ENCODE measurements at places on chromosomes 5 and 9.
A peak's percentile ranks its signal among the peaks of the same experiment; 100 is the strongest.

GRCh38 chr9:31272456-31273295 lies 1111.8 kb upstream of the ACO1 start:
- no peak for DNase-seq

GRCh38 chr5:76376866-76377230 lies 26.2 kb upstream of the IQGAP2 start:
- no peak for DNase-seq

GRCh38 chr5:91434348-91434747 lies 51.2 kb upstream of the ARRDC3 start:
- DNase-seq = no peak

DNA sequence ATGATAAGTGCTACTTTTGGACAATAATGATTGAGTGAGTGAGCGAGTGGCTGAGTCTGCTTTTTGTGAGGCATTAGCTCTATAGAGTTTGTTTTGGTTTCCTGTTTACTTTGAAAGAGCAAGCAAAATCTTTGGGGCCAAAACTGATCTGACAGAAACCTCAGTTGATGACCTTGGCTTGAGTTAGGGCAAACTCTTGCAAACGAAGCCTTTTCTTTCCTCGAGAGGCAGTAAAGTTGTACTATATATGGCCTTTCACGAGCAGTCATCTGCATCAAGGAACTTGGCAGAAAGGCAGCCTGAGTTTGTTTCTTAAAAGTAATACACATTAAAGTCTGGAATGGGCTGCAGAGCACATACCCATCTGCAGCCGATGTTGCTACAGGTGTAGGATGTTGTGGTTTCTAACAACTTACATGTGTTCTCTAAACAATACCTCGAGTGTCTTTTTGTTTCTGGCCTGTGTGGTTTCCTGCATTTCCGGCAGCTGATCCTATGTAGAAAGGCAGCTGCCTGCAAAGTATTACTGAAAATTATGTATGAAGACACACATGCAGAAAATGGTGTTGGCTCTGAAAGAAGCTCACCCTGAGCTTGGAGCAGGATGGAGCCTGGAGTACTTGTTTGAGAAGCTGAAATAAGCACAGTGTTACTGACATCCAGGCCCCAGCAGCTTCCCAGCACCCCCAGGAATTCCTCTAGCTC lies 60.8 kb downstream of the FOXD1 start:
- DNase-seq = peak; percentile 20

- no peak for DNase-seq
Observed at GRCh38 chr5:178560911-178561310, 29.3 kb downstream of the COL23A1 start.

GRCh38 chr5:159471904-159472303 lies 141.6 kb upstream of the IL12B start:
- DNase-seq = no peak

DNA sequence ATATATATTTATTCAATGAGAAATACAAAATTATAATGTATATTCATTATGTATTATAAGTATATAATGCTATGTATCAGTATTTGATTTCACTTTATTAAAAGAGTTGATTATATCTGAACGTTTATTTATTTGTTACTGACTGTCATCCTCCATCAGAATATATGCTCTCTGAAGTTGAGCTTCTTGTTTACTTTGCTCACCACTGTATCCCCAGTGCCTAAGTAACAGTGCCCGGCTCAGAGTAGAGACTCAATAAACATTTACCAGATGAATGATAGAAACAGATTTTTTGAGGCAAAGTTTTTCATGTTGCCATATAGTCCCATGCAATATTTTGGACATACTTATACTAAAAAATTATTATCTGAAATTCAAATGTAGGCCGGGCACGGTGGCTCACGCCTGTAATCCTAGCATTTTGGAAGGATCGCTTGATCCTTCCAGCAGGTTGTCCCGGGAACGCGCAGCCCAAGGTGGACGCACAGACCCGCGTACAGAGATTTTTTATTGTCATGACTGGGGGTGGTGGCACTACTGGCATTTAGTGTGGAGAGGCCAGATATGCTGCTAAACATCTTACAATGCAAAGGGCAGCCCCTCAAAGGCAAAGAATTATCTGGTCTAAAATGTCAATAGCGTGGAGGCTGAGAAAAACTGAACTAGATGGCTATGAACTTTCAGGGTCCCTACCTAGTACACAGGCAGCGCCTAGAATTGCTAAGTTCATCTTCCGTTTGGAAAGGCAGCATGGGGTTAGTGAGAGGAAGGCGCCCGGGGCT lies 761 bp upstream of the DNAJC25 start:
- DNase-seq = no peak

- no peak for DNase-seq
Observed at GRCh38 chr9:65459756-65460320, 174.8 kb upstream of the FOXD4L5 start.

- no peak for DNase-seq
Observed at GRCh38 chr5:111580956-111581355, 68.6 kb upstream of the STARD4 start.

- no peak for DNase-seq
Observed at GRCh38 chr9:134531220-134531970, 110.2 kb upstream of the COL5A1 start.

GRCh38 chr5:100838048-100838473 lies 65.0 kb downstream of the ST8SIA4 start:
- no peak for DNase-seq

GRCh38 chr5:142671801-142672200 lies 14.1 kb downstream of the FGF1 start:
- DNase-seq = no peak

DNA sequence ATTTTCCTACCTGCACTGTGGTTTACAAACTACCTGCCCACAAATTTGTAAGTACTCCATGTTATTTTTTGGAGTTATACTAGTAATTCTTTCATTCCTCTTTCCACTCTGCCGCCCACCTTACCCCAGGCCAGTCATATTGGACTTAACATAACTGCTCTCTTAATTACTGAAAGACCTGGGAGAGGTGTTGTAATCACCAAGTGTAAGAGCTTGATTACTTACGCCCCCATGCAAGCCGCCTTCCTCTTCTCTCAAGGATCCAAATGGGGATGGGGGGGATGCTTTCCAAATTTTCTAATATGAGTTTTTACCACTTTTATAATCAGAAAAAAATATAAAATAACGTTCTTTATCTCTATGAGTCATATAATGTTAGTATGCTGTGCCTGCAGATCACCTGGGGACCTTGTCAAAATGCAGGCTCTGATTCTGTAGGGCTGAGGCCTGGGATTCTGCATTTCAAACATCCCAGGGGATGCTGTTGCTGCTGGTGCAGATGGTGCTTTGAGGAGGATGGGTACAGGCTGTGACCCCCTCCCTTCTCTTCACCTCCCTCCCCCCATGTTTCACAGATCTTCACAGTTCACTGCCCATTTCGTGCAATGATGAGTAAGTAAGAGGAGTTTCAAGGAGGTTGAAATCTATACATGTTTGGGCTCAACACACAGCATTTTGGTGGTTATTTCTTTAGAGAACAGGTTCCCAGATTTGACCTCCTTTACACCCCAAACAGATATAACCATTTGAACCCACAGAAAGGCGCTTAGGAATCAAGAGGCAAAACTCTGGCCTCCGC lies 87.3 kb downstream of the SEC61B start:
- no peak for DNase-seq

GRCh38 chr5:125870256-125870655 lies 553.0 kb upstream of the GRAMD2B start:
- DNase-seq = no peak

DNA sequence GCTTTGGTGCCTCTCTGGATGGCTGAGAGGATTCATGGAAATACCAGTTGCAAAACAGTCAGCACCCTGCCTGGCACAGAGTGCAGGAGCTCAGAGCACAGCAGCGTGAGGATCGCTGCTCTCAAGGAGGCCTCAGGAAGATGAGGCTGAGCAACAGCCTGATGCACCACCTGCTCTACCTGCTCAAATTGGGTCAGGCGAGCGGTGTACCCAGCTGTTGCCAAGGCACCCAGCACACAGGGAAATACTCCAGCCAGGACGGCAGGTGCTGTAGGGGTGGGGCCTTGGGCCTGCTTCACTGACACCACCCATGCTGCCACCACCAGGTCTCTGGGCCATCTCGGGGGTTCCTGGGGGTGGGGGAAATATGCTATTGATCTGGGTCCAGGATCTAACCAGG lies 4.3 kb downstream of the EEIG1 start:
- DNase-seq = no peak

GRCh38 chr5:150080696-150081435 lies 5.5 kb downstream of the CSF1R start:
- no peak for DNase-seq

DNA sequence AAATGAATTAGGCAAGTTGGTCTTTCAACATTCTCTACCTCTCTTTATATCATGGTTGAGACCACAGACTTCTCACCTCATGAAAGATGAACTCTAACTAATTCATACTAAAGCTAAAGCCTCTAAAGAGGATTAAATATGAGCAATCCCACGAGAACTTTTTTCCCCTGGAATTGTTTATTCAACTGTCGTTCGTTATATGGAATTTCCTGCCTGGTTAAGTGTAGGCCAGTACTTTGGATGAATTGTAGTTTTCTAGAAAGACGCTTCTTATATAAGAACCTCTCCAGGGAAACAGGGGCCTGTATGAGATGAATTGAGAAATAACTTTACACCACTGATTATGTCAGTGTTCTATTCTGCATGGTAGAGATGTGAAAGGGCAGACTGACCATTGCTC lies 42.9 kb downstream of the PDCD1LG2 start:
- DNase-seq = no peak

DNA sequence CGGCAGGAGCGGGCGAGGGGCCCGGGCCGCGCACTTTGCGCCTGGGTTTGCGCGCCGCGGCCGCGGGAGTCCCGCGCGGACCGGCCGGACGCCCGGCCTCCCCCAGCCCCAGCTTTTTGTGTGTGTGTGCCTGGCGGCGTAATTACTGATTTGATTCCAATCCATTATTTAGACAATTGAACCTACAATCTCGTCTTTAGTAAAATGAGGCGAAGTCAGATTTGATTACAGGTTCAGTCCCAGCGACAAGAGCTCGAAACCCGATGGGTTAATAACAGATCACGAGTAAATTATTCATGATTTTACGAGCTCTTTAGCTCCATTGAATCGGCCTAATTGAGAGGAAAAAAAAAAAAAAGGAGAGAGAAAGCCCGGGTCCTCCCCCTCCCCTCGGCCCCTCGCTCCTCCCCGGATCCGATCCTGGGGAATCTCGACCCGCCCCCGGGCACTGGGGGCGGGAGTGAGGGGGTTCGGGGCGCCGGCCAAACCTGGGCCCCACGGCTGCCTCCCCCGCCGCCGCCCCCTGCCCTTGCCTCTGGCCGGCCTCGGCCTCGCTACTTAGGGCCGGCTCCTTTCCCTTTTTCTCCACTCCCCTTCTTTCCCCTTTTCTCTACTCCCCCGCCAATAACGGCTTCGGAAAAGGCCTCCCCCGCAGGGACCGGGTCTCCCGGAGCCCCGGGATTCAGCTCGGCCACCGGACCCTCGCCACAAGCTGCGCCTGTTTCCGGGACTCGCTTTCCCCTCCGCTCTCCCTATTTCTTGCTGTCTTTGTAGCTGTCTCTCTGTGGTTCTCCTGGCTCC lies 6.6 kb downstream of the LHX2 start:
- no peak for DNase-seq
